AG08395 (cell line): ENCODE measurements at places on chromosomes 2 and 18.

GRCh38 chr2:59936048-59936447 lies 617.4 kb downstream of the BCL11A start:
- no peak for DNase-seq

DNA sequence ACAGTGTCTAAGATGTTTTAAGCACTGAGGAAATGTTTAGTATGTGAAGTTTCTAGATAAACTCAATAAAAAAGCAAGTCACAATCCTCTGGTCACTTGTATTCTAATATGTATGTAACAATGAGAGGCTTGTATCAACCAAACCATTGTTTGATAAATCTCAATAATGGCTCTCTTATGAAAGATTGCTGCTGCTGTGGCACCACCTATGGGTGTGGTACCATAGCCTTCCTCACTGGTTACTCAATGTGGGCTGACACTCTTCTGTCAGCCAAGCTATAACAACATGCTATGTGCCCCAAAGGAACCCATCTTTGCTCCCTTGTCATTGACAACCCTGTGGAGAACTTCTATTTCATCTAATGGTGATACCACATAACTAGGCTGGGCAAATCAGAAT lies 12.6 kb upstream of the RAB1A start:
- no peak for DNase-seq

- DNase-seq, result no peak
Measured at GRCh38 chr2:217643789-217644301, 358.9 kb downstream of the TNS1 start.

DNA sequence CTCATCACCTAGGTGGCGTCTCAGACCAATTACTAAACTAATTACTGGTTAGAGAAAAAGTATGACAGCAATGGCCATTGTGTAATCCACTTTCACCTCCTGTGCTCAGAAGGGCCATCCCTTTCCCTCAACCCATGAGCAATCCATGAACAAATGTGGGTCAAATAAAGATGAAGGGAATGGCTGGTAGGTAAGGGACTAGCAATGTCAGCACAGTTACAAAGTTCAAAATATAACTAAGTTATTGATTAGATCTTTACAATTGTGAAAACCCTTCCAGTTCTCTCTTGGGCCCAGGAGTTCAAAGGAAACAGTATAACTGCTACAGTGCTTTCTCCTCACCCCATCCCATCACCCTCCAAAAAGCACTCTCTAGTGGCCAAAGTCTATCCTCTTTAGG lies 98.3 kb downstream of the DTNA start:
- no peak for DNase-seq

GRCh38 chr2:8137801-8138200 lies 544.1 kb upstream of the ID2 start:
- DNase-seq, result no peak

DNA sequence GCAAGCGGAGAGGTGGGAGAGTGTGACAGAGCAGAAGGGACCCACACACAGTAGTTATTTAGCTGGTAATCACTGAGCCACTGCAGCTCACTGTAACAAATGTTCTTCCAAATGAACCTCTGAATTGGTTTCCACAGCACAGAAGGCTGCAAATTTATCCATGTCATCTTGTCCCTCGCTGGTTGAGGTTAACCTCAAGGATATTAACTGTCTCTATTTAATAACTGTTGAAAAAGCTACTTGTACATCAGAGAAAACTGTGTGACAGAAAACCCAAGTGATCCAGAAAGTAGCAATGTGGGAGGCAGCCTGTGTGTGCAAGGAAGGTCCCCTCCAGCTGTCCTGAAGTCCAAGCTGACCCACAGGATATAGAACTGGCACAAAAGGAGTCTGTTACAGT lies 153.6 kb downstream of the DSEL start:
- no peak for DNase-seq

- DNase-seq, result no peak
Measured at GRCh38 chr2:204491528-204491927, 53.7 kb upstream of the PARD3B start.

DNA sequence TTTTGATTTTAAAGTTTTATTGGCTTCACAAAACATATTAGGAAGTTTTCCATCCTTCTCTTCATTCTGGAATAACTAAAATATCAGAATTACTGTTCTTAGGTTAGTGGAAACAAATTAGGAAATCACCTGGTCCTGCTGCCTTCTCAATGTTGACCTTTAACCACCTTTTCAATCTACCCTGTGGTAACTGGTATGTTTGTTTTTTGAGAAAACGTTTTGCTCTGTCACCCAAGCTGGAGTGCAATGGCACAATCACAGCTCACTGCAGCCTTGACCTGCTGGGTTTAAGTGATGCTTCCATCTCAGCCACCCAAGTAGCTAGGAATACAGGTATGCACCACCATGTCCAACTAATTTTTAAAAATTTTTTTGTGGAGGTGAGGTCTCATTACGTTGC lies 28.4 kb downstream of the ACYP2 start:
- DNase-seq, result no peak
